CD4-positive, alpha-beta T cell treated with Interleukin-15 for 4 hours (primary cell): ENCODE measurements at places on chromosomes 4 and X.

DNA sequence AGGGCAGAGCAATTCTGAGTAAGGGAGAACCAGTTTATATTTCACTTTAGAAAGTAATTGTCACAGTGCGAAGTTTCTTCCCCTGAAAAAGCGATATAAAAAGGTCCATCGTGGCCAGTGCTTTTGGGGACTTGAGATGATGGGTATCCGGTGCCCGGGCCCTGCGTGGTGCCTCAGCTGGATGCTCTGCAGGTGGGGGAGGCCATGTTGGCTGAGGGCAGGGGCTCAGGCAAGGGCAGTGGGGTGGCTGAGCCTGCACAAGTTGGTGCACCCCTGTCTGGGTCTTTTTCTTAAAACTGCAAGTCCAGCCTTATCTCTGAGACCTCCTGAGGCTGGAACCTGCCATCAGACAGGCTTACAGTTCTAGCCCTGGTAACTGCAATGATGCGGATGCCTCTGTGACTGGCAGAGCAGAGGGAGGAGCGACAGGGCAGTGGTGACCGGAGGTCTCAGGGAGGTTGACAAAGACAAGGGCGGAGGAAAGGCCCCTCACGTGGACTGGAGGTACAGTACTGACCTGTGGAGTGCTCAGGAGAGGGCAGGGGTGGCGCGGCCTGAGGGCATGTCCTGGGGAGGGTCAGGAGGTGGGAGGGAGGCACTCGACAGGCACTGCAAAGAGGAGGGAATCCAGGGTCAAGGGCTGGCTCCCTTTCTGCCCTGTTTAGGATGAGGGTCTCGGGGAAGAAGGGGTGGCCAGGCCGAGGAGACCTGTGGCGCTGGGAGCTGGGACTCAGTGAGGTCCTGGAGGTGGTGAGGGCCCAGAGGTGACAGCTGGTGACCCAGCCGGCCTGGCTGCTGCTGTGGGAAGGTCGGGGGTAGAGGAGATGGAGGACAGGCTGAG lies 1.8 kb downstream of the RGS12 start:
- DNase-seq = no peak

DNA sequence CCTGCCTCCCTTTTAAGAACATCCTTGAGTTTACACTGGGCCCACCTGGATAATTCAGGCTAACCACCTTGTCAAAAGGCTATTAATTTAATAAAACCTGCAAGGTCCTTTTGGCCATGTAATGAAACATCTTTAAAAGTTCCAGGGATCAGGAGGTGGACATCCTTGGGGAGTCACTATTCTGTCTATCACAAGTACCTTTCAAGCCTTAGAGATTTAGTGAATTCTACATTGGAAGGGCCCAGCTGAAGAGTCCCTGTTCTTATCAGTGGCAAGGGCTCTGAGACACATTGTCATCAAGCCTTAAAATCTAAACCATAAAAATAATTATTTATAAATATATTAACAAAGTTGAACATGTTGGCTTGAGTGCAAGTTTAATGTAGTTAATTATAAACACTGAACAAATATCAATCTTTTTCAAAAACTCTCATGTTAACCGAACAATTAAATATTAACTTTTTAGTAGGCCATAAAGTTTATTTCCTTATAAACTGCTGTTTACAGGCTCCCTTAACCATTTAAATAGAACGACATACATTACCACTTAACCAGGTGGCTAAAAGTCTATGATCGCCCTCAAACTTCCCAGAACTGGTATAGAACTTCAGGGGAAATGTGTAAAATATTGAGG lies 104.4 kb upstream of the CBR4 start:
- DNase-seq = no peak

- DNase-seq = no peak
Measured at GRCh38 chr4:16217300-16218051, 8.8 kb downstream of the TAPT1 start.

DNA sequence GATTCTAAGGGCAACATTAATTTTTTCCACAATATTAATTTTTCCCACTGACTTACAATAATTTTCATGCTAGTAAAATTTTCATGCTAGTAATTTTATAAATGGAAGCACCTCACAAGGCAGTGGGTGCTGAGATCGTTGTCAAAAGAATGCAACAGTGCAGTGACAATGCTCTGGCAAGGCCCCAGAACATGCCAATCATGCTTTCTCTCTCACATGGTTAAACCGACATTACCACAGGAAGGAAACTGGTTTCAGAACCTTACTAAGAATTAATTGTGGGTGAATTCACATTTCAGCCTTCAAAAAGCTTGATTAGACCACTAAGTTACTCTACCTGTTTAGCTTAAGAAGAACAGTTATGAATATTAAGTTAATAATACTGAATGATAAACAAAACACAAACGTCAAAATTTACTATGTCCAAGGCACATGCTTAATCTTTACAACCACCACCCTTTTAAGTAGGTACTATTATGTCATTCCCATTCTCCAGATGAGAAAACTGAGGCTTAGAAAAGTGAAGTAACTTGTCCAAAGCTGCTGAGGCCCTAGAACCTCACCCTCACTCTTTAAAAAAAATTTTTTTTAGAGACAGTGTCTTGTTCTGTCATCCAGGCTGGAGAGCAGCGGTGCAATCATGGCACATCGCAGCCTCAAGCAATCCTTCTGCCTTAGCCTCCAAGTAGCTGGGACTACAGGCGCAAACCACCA lies 10.0 kb upstream of the OPHN1 start:
- peak; percentile 15 for DNase-seq

GRCh38 chrX:24657671-24658386 lies 10.7 kb upstream of the PCYT1B start:
- DNase-seq = no peak
